ENCODE measurements at places on chromosomes 5 and 9.

GRCh38 chr5:135188233-135188914 lies 154.3 kb upstream of the PITX1 start:
- no peak for DNase-seq

DNA sequence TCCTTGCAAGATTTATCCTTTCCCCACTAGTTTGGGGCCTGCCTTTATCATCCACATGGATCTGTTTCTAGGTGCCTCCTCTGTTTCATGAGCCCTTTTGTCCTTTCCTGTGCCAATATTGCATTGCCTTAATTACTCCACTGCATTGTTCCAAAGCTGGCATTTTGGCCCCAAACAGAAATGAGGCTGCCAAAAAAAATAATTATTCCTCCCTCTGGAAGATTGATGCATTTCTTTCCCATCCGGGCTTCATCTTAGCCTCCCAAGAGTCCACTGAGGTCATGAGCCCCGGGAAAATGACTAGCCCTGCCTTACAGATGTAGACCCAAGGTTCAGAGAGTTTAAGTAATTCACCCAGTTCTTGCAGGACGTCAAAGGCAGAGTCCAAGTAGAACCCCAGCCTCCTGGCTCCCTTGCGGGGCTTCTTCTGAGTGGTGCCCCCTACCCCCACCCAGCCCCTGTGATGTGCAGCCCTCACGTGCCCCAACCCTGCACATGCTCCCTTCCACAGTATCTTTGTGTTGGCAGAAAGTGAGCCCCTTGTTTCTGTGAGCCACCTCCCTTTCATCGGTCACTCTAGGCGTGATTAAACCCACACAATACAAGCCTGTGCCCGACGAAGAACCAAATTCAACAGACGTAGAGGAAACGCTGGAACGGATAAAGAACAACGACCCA lies 62.1 kb downstream of the TMOD1 start:
- DNase-seq, result no peak

DNA sequence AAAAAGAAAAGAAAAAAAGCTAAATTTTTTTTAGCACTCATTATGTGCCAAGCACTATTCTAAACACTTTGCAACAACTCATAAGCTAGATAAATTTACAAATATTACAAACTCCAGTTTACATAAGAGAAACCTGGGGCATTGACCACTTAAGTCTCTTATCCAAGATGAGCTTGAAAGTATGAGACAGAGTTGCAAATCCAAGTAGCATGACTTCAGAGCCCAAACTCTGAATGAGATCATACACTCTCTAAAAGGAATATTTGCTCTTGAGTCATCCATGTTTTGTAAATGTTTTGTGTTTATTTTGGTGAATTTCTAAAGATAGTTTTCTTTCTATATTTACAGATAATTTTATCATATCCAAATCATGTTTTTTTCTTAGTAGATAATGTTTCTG lies 4.0 kb upstream of the SHOC1 start:
- DNase-seq, result no peak

DNA sequence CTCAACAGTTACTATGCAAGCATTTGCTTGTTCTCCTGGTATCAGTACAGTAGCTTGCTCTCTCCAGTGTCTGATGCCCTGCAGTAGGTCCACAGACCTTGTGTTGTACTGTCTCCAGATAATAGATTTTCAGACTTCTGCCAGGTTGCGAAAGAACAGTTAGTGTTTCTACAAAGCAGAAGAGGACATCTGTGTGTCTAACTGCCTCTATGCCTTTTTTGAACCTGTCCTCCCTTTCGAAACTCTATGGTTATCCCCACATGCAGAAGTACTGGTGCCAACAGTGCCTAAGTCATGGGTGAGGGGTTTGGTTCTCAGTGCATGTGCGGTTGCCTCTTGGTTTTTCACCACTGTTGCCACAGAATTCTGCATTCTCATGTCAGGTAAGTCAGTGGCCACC lies 45.9 kb downstream of the KCNN2 start:
- peak; percentile 89 for DNase-seq

GRCh38 chr9:30574355-30575151 lies 1809.9 kb upstream of the ACO1 start:
- DNase-seq, result no peak

GRCh38 chr5:95809414-95809960 lies 13.0 kb downstream of the GLRX start:
- no peak for DNase-seq

DNA sequence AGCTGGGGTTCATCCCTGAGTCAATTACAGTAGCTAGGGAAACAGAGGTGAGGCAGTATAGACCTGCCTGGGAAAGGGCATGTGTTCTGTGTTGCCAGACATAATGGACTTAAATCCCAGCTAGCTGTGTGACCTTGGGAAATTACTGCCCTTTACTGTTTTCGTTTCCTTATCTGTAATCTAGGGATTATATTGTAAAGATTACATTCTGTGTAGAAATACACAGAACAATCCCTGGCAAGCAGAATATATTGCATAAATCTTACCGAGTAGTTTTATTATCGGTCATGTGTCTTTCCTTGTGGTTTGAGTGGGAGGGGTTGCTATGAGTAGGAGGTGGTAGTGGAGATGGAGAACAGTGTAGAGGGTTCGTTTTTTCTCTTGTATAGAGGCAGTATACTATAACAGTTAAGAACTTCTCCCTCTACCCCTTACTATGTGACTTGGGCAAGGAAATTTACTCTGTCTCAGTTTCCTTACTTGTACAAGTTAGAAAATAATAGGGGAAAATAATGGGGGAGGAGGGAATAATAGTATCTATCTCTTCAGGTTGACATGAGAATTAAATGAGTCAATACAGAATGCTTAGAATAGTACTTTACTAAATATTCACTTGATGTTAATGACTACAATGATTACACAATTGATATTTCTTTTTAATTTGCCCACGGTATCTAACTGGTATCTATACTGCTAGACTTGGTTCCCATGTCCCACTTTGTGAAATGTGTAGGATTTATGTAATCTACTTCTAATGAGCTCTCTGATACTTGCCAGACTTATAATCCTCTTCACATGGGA lies 7.1 kb upstream of the DMXL1 start:
- peak; percentile 78 for DNase-seq

DNA sequence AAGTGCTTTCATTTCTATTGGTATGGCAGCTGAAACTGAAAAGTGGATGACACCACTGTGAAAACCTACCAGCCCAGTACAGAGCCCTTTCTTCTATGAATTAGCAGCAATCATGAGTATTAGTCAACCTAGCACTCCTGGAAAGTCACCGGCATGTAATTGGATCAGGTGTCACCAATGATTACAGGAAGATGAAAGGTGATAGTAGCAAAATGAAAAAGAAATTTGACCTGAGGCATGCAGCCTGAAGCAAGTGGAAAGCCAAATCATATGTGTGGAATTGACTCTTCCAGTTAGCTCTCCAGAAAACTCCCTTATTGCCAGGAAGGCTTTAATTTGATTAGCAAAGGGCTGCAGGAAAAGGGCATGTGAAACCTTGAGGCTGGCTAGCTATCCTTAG lies 81.2 kb upstream of the NAA35 start:
- no peak for DNase-seq

DNA sequence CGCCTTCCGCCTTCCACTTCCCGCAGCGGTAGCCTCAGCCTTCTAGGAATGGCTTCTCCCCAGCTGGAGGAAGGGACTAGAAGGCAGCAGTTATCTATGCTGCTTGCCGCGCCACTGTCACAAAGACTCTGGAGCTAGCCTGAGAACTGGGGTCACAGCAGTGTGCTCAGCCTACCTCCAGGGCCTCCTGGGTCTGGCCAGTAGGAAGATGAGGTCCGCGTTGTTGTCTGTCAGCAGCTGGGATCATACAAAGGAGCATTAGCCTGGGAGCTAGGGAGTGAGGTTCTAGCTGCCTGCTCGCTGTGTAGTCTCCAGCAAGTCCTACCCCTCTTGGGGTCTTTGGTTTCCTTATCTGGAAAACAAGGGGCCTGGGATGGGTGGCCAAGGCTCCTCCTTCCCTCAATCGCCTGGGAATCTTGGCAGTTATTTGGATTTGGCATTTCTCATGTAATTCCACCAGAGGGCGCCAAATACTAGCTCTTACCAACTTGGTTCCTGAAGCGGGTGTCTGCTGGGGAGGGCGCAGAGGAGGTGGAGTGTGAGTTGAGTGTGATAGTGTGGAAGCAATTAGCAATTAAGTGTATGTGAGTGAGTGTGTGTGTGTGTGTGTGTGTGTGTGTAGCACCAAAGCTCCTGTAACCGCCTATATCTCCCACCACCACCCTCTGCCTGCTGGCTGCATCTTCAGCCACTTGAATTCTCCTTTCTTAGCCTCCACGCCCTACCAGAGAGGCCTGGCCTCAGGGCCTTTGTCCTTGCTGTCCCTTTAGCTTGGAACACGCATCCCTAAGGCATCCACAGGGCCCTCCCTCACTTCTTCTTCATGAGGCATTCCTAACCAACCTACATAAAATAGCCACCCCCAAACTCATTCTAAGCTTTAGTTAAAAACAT lies 97.1 kb downstream of the ENTREP1 start:
- DNase-seq, result peak; percentile 52

DNA sequence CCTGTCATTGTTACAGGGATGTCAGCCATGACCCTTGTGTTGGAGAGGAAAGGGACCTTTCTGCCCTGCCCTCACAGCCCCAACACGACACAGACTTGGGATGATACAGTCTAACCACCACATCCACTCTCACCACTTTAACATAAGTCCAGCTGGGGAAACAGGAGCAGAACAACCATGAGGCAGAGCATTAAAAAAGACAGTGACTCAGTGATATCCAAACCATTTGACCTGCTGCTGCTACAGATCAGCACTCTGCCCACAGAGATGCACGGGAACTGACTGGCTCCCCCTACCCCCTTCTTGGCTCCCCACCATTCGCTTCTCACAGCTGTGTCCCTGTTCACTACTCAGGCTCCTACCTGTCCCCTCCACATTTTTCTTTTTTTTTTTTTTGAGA lies 458.6 kb downstream of the ZNF608 start:
- no peak for DNase-seq

DNA sequence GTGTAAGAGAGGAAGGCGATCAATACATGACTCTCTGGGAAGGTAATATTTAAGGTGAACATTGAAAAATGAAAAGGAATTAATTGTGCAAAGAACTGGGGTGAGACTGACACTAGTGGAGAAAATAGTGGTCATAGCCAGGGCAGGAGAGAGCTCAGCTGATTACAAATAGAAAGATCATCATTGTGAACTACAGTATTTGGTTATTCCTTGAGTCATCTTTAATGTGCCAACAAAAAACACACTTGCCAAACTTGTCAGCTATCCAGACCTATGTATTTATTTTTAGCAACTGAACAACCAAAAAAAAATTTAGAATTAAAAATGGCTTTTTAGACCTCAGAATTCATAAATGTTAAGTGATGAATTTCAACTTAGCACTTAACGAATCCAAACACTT lies 749.8 kb upstream of the CDH9 start:
- no peak for DNase-seq

- no peak for DNase-seq
These were observed 140.6 kb upstream of the RAD23B start for GRCh38 chr9:107142430-107142829.

DNA sequence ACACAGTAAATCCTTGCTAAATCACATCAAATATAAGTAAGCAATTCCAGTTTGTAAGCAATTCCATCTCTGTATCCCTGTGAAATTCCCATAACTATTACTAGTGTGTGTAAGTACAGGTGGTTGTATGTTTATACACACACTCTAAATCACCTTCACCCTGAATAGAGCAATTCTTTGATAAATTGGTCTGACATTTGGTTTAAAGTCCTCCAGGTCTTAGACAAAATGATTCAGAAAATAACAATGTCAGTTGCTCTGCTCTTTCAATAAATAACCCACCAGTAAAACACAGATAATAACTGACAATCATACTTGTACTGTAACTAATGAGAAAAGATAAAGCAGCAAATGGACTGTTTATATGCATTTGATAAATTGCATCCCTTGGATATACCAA lies 226.3 kb downstream of the SPOCK1 start:
- no peak for DNase-seq

GRCh38 chr9:133334161-133334560 lies 1.8 kb downstream of the SURF6 start:
- no peak for DNase-seq

All from AML-193 (cell line).